ENCODE measurements at places on chromosomes 7 and 10.
A peak's percentile ranks its signal among the peaks of the same experiment; 100 is the strongest.

GRCh38 chr7:134829380-134829986 lies 50.0 kb downstream of the CALD1 start:
- DNase-seq: no peak

GRCh38 chr10:86644152-86644793 lies 10.1 kb upstream of the OPN4 start:
- DNase-seq: no peak

GRCh38 chr10:31679936-31680335 lies 248.7 kb downstream of the ARHGAP12 start:
- DNase-seq: no peak

DNA sequence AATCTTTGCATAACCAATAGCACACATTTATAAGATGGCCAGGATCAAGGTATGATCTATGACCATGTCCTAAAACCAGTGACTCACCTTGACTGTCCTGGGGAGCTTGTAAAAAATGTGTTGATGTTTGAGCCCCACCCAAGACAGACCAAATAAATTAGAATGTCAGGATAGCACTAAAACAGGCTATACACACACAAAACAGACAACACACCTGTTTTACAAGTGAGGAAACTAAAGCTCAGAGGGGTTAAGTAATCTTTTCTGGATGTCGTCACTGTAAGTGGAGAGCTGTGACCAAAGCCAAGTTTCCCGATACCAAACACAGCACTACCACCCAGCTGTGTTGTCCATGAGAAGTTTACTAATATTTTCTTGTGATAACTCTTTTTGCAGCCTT lies 84.5 kb downstream of the AVL9 start:
- DNase-seq: no peak

- no peak for DNase-seq
Measured at GRCh38 chr7:86963599-86964230, 95.7 kb downstream of the ELAPOR2 start.

GRCh38 chr10:121624836-121625486 lies 26.7 kb upstream of the FGFR2 start:
- no peak for DNase-seq

GRCh38 chr10:27624941-27625340 lies 120.7 kb downstream of the MKX start:
- DNase-seq: no peak

- no peak for DNase-seq
Measured at GRCh38 chr10:49627644-49628247, 13.9 kb downstream of the CHAT start.

DNA sequence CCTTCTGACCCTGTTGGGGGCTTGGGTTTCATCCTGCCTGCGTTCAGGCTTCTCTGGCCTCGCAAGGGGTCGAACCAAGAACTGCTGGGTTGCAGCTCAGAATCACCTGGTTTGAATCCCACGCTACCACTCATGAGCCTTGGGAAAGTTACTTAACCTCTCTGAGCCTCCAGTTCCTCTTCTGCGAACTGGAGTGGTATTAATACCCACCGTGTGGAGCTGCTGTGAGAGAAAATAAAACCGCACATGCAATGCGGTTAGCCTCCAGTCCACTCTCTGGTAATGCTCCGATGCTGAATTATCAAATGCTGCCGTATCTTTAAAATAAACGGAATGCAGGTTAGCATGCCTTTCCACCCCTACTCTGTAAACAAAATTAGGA lies 171.9 kb downstream of the ARHGAP12 start:
- peak; percentile 84 for DNase-seq

DNA sequence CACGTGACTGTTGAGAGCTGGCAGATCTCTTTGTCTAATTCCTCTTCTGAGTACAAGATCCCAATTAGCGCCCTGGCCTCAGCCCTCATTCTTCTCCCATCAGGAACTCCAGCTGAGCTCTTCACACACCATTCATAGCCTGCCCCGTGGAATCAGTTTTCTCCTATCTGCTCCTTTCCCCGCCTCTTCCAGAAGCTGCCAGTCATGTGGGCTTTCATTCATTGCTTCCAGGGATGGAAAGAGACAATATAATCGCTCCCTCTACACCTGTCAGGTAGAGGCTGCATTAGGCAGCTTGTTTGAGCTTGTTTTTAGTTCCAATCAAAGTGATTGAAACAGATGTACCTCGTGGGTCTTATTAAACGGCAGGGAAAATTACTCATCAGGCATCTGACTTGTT lies 515.8 kb downstream of the TYW1 start:
- DNase-seq: no peak

DNA sequence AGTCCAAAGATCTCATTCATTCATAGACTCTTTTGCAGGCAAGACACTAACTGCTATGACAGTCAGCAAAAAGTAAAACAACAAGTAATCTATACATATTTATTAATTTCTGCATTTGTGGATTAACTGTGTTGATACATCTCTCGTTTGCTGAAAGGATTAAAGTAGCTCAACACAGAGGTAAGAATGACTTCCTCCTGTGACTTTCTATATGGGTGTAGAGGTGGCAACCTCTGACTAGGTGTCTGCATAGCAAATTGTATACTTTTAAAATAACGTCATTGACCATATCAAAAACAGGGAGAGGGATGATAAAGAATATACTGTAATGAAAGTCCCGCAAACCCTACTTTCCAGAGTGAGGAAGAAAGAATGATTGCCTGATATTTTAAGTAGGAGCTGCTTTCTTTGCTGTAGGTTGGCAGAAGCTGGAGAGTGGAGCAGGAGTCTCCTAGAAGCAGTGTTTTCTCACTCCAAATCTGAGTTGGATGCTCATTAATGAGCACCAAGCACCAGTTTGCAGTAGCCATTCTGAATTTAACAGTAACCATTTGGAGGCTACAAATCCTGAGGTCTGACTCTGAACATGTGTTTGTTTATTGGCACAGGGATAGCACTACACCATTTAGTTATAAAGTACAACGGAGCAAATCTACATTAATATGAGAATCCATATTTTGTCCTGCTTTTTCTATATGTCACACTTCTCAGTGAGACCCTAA lies 9.2 kb upstream of the LRRN3 start:
- DNase-seq: no peak

DNA sequence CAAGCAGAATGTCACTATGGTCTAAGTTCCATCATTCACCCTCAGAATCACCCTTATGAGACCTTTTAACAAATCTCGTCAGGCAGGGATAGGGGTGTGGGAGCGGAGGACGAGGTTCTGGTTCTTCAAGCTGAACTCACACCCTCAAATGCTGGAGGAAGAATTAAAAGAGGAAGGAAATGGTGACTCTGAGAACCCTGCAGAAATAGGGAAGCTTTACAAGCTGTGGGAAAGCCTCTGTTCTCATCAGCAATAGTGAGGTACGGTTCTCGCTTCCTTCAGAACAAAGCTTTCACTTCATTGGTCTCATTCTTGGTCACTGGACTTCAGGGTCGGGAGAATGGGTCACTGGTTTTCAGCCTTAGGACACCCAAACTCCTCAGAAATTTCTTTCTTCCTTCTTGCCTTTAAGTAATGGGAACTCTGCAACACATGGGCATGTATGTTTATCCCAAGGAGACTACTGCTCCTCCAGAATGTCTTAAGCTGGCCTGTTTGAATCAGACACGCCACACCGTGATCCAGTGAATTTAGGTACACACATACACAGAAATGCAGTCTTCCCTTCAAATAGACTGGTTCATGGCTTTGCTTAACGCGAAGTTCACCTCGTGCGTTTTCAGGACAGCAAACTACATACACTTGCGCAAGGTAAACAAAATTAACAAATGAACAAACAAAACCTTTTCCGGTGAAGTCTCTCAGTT lies 226.0 kb downstream of the SFMBT2 start:
- DNase-seq: peak; percentile 98

GRCh38 chr7:54837168-54837567 lies 78.2 kb upstream of the SEC61G start:
- peak; percentile 68 for DNase-seq

GRCh38 chr10:79496896-79497295 lies 15.4 kb upstream of the EIF5AL1 start:
- DNase-seq: peak; percentile 30

GRCh38 chr10:86753051-86753450 lies 3.4 kb upstream of the BMPR1A start:
- DNase-seq: peak; percentile 78

- DNase-seq: no peak
Measured at GRCh38 chr10:114772496-114773196, 48.9 kb upstream of the FHIP2A start.

DNA sequence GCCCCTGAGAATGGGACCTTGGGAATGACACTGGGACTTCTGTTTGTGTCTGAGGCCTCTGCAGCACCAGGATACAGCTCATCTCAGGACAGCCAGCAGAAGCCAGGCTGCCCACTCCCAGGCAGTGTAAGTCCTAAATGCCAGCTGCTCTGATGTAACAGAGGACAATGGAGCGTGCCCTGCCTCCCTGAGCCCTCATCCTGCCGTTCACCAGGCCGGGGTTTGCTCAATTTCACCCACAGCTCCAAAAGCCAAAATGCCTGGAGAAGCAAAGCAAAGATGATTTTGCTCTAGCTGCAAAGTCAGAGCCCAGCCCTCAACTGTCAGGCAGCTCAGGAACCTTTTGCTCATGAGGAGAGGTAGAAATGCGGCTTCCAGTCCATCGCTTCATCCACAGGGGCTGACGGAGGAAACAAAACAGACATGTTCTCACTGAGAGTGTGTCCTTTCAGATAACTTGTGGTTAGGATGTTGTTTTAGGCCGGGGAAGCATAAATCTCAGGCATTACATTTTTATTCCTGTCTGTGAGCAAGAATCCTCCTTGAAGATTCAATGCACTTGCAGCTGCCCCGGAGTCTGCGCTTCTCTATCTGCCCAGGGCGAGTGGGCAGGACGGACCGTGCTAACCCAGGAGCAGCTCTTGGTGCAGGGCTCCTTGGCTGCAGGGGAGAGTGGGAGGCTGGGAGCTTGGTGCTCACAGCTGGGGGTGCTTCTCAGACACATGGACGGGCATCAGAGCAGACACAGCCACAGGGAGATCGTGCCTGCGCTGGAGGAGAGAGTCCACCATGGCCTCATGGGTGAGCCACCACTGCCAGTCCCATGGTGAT lies 83.2 kb upstream of the CHST15 start:
- DNase-seq: no peak

DNA sequence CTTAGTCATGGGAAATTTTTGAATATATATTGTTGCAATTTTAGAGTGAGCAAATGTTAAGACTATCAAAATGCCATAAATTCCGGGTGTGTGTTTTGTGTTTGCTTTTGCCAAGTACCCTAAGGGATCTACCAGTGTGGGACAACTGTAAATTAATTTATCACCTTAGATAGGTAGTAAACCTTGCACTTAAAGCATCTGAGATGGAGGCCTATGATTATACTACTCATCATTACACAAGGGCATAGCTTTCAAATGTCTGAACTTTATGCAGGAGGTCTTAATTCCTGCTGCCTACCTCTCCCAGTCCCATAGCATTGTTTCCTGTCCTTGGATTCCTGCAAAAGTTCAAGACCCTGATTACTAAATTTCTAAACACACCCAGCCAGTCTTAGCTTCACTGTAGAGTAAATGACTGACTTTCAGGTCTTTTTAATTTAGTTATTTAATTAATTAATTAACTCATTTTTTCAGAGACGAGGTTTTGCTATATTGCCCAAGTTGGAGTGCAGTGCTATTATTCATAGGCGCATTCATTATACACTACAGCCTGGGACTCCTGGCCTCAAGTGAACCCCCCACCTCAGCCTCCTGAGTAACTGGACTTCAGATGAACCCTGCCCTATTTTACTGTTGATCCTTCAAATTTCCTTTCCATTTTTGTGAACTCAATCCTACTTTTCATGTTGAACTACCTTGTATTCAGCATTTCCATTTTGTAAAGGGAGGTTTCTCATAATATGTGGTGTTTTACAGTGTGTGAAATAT lies 47.0 kb downstream of the THSD7A start:
- DNase-seq: no peak

- no peak for DNase-seq
Measured at GRCh38 chr10:58631715-58632114, 119.0 kb downstream of the BICC1 start.

DNA sequence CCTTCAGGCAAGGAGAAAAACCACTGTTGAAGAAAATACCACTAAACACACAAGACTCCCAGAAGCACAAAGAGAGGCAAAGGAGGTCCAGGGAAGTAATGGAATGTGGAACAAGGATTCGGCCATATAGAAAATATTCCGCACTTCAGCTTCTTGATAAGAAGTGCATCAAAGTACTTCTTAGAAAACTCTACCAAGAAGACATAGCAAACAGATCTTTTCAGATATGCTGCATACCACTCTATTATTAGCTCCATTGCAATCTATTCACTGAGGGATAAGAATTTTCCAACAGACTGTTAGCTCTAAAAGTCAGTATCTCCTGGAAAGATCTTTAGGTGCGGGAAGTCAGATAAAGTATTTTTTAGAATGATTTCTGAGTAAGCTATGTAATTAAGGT lies 231.8 kb downstream of the WDR11 start:
- DNase-seq: no peak

GRCh38 chr10:19933772-19934171 lies 117.5 kb downstream of the PLXDC2 start:
- no peak for DNase-seq

GRCh38 chr7:67105377-67105776 lies 108.7 kb downstream of the TYW1 start:
- peak; percentile 31 for DNase-seq

- DNase-seq: peak; percentile 63
Measured at GRCh38 chr10:62732841-62733653, 71.5 kb upstream of the ADO start.

Data from MV-4-11 (cell line).